ENCODE measurements at places on chromosomes 3 and 15. TPM values are rescaled to one million over a fixed set of nuclear protein-coding genes. Genes with fewer than 3 reads are reported as not detected.

- no peak for DNase-seq
Observed at GRCh38 chr3:110743202-110743601, 328.4 kb upstream of the NECTIN3 start.

GRCh38 chr15:37929238-37929637 lies 5.2 kb upstream of the TMCO5A start:
- no peak for DNase-seq

DNA sequence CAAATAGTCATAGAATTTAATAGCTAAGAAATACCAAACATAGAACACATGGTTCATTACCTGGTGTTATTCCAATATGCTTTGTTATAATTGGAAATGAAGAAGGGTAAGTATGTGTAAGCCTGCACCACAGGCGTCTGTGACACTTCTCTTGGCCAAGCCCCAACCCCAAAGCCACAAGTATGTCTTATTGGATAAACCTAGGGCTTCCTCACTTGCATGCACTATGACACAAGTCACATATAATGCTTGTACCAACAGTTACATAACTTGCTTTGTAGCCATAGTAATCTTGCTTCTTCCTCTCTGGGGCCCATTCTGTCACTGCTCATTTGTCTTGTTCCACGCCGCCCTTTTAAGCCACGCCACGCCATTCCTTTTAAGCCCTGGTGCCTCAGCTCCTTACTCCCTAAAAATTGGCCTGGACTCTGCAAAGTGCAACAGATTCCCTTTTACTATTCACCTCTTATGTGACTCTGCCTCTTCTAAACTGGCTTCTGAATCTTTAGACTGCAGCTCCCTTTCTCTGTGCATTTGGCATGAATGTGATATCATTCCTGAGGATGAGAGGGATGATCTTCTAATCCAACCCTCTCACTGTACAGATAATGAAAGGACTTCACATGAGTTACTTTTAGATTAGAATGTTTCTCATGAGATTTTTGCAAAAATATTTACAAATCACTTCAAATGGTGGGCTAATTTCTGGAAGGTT lies 48.1 kb upstream of the EPHA3 start:
- DNase-seq, result no peak

Gene ROPN1
- not detected for total RNA-seq

- DNase-seq, result no peak
Observed at GRCh38 chr3:160829486-160830009, 73.5 kb downstream of the PPM1L start.

- DNase-seq, result no peak
Observed at GRCh38 chr3:178059836-178060235, 476.4 kb upstream of the KCNMB2 start.

DNA sequence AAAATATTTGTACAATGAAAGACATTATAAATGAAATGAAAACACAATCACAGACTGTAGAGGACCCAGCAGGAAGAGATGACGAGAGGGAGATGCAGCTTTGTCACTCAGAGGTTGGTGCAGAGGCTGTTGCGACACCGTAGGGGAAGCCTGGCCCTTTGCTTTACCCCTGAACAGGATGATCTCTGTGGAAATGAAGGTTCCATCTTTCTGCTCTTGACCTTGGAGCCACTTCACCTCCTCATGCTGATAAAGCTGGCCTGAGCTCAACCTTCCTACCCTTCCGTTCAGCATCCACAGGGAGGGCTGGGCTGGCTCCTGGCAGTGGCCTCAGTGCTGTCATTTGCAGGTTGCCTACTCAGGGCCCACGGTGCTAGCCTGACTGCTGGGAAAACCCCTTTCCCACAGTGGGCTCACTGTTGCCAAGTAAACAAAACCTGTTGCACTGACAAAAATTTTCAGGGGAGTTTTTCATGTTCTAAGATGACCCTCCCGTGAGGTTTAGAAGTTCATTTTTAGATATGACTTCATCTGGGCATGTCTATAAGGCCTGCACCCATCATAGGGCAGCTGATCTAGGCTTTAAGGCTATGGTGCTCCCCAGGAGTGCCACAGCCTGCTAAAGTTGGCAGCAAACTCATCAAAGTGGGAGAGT lies 3.0 kb upstream of the CD80 start:
- no peak for DNase-seq

GRCh38 chr3:134709561-134710312 lies 58.9 kb upstream of the KY start:
- no peak for DNase-seq

GRCh38 chr3:168570404-168571155 lies 474.9 kb upstream of the GOLIM4 start:
- DNase-seq, result no peak

DNA sequence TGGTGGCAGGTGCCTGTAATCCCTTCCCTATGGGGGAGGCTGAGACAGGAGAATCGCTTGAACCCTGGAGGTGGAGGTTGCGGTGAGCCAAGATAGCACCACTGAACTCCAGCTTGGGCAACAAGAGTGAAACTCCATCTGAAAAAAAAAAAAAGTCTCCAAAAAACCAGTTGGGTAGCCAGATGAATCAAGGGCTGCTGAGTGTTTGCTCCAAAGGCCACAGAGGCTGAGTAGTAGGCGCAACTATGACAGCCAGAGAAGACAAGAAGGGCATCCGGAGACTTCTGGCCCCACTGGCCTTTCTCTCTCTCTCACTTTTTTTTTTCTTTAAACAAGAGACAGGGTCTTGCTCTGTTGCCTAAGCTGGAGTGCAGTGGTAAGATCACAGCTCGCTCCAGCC lies 131.8 kb downstream of the SMAD6 start:
- no peak for DNase-seq

Gene IL1RAP
- 16.7 TPM for total RNA-seq

GRCh38 chr3:150365132-150365604 lies 42.9 kb upstream of the TSC22D2 start:
- DNase-seq, result no peak

- no peak for DNase-seq
Observed at GRCh38 chr3:10548992-10549391, 43.6 kb upstream of the ATP2B2 start.

Gene ST3GAL6
- total RNA-seq, result 14.9 TPM

- DNase-seq, result no peak
Observed at GRCh38 chr15:58947179-58947578, 13.7 kb upstream of the SLTM start.

Gene ALDH1A3
- 55.2 TPM for total RNA-seq

Gene FGF7
- 113 TPM for total RNA-seq

Gene PPP1R14D
- total RNA-seq, result not detected

DNA sequence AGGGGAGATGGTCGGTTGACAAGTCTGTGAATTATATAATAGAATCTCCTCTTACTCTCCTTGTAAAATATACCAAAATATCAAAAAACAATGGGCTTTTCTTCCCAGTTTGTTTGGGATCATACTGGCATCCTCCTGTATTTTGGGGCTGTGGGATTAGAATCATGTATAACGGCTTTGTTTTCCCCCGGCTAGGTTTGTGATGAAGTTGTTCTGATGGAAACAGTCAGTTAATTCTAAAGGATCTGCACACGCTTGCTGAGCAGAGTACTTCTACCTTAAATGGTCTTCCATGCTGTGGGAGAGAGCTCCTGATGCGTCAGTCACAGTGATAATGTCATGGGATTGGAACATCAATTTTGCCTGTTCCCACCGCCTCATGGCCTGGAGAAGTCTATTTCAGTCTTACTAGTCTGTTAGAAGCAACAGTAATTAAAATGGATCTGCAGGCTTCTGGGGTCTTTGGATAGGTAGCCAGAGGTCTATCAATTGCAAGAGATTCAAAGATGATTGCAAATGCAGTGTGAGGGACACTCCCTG lies 81.3 kb downstream of the ITPR1 start:
- DNase-seq, result no peak

Gene TNNC1
- 3.0 TPM for total RNA-seq

Gene KIF15
- total RNA-seq, result 3.2 TPM

- no peak for DNase-seq
Observed at GRCh38 chr3:168070919-168071318, 24.8 kb downstream of the GOLIM4 start.

- DNase-seq, result no peak
Observed at GRCh38 chr3:43773273-43774094, 82.7 kb downstream of the ABHD5 start.

Gene ADAMTS17
- total RNA-seq, result 17.1 TPM

Gene ZNF445
- 5.3 TPM for total RNA-seq

Gene MCF2L2
- 1.5 TPM for total RNA-seq

DNA sequence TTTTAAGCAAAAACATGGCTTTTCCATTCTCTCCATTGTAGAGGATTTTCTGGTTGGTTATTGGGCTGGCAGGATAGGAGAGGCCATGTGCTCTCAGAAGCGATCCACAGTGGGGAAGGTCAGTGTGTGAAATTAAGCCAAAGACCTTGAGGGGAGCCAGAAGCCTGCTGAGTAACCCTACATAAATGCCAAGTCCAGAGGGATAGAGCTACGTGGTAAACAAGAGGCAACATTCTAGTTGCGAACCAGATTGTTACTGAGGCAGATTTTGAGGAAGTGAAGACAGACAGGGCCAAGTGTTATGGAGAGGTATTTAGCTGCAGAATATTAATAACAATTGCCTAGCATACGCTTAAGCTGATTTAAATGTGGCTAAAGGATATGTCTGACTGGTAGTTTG lies 592.8 kb upstream of the GBE1 start:
- no peak for DNase-seq

DNA sequence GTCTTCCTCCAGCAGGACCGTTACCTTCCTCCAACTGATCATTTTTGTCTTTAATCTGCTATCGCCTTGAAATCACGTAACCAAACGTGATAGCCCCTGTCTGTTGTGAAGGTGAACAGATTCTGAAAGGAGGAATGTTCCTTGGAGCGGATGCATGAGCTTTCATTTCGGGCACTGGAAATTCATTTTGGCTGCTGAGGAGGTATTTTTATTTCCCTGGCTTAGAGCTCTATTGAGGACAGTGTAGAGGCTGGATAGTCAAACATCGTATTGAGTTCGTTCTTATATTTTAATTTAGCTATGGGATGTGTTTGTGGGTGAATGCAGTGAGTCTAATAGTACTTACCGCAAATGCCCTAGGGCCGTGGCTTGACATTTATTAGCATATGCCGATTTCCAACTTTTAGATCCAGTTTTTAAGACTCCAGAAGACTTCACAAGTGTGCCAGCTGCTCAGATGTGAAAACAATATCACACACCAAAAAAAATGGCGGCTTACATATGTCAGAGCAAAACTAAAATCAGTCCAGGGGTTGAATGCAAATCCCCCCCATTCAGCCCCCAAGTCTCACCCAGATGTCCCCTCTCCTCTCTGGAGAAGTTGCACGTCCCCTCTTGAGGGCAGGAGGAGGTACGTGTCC lies 22.1 kb downstream of the CPN2 start:
- no peak for DNase-seq

GRCh38 chr15:31470756-31471155 lies 144.1 kb downstream of the KLF13 start:
- DNase-seq, result no peak

Gene TEX55
- total RNA-seq, result not detected

DNA sequence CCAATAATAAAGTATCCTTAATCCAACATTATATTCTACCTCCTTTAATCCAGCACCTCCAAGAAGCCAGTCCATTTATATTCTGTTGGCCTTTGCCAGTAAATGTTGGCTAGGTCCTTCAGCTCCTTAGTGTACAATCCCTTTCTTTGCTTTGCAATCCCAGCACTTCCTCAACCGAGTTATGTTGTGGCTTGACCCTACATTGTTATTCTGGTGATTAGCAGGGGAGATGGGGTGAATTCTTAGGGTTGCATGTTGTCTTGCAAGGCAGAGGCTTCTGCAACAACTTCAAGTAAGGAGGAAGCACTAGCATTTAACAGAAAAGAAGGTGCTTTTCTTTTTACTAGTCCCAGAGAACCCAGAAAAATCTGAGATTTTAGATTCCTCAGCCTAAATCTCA lies 127.2 kb downstream of the CD47 start:
- DNase-seq, result no peak

DNA sequence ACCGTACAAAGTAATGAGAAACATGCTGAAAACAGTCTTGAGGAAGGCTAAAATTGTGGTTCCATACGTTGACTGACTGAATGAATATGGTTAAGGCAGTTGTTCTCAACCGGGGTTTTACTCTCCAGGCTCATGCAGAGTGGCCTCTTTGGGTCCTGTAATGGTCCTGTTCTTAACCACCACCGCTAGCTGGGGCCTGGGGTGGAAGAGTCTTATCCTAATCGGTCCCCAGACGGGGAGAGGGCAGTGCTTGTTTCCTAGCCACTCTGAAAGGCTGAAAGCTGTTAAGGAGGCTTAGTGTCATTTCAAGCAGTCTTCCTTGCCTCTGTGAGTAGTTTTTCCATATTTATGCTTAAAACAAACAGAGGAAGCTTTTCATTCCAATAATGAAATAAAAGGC lies 32.0 kb downstream of the SELENOT start:
- DNase-seq, result no peak

Gene GPR62
- total RNA-seq, result not detected

Gene WNT5A
- 14.3 TPM for total RNA-seq

Data from uterus (tissue), 4 donors.